Pancreas (tissue), 10 donors: ENCODE measurements at places on chromosomes 4 and X. TPM values are rescaled to one million over a fixed set of nuclear protein-coding genes. Genes with fewer than 3 reads are reported as not detected.

GRCh38 chr4:169117591-169118081 is 107.6 kb upstream of the CBR4 start:
- no peaks in the 10 kb centered on the region for H3K36me3 ChIP-seq
- DNase-seq = no peak
- H3K4me1 ChIP-seq = peaks cover 28% of the 10 kb centered on the region
- H3K4me3 ChIP-seq = no peak overlapping the region
- no peaks in the 10 kb centered on the region for H3K27me3 ChIP-seq

DNA sequence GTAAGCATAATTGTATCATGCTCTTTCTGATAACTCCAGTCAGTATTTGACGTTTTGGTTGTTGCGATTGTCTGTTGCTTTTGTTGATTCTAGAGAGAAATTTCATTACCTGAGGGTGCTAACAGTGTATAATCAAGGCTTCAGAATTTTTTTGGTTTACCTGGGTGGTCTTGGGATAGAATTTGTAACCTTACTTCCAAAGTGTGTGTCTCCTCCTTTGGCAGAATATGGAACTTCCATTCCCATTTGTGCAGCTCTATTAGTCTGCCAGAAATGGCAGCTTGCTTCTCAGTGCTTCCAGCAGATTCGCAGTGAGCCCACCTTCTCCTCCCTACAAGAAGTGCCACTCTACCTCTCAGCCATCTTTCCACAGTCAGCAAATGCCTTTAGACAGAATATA is 5.3 kb downstream of the COPS4 start:
- no peaks in the 10 kb centered on the region for H3K36me3 ChIP-seq
- H3K27me3 ChIP-seq = no peaks in the 10 kb centered on the region
- no peak for DNase-seq
- H3K4me1 ChIP-seq = peaks cover 10% of the 10 kb centered on the region

DNA sequence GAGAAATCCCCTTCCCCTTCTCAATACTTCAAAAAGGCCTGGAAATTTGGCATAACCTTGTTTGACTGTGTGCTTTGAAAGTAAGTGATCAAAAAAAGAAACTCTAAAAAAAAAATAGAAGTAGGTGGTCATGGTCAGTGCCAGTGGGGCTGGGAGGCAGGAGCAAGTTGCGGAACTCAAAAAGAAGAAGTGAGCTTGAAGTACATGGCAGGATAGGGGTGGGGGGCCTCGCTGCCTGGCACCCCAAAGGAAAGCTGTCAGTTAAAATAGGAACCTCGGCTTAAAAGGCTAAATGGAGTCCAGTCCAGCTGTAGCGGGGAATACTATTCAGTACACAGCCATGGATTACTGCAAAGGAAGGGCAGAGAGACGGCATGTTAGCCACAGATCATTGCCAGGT is 12.2 kb upstream of the NKRF start:
- DNase-seq = no peak
- H3K4me3 ChIP-seq = no peak overlapping the region
- no peaks in the 10 kb centered on the region for H3K36me3 ChIP-seq
- H3K27ac ChIP-seq = no peak overlapping the region
- H3K27me3 ChIP-seq = no peaks in the 10 kb centered on the region

DNA sequence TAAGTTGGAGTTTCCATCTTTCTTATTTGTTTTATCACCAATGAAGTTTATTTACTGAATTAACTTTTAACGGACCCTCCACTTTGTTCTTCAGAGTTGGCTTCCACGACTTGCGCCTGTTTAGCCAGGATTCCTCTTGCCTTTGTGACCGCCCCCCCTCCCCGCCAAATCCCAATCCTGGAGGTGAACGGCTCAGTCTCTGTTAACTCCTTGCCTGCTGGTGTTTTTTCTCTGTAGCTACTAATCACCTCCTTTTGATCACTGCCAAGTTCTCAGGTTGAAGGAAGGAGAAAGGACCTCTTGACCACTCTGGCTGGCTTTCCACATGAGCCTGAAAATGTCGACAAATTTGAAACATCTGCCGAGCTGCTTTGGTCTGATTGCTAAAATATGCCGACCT is 46.8 kb upstream of the BCOR start:
- H3K4me3 ChIP-seq = no peak overlapping the region
- no peak overlapping the region for H3K27ac ChIP-seq
- DNase-seq = no peak
- H3K4me1 ChIP-seq = peaks cover 5% of the 10 kb centered on the region
- no peaks in the 10 kb centered on the region for H3K36me3 ChIP-seq

DNA sequence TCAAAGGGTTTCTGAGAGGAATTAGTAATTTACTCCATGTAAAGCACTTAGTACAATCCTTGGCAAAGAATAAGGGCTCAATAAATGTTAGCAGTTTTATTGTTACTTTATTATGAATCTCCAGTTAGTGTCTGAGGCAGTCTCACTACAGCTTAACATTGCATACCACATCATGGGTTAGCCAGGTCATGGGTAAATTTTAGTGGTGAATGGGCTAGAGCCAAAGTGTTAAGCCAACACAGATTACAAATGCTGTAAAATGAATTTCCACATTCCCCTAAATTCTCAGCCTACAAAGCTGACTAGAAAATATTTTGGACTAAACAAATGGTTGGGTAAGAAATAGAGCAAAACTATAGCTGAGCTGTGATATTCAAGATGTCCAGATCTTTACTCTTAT is 72.4 kb downstream of the NRK start:
- H3K4me1 ChIP-seq = no peaks in the 10 kb centered on the region
- no peak for DNase-seq
- no peak overlapping the region for H3K27ac ChIP-seq
- H3K36me3 ChIP-seq = no peaks in the 10 kb centered on the region
- no peak overlapping the region for H3K4me3 ChIP-seq

C4orf36 gene
- total RNA-seq = 0.66 TPM

DNA sequence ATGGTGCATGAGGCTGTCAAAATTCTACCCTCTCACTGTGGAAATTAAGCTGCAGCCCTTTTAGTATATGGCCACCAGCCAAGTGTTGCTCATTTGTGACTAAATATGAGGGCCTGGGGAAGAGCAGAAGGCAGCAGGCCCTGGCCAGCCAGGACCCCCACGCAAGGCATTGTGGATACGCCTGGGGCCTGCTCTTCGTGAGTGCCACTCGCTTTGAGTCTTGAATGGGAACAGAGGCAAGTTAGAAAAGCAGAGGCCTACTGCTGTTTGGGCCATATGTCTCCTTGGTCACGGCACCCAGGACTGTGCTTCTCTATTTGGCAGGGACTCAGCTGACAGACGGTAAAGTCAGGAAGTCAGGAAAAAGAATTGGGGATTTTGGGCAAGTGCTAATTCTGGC is 10.9 kb downstream of the RTL5 start:
- no peak overlapping the region for H3K27ac ChIP-seq
- no peak overlapping the region for H3K4me3 ChIP-seq
- H3K36me3 ChIP-seq = no peaks in the 10 kb centered on the region
- no peaks in the 10 kb centered on the region for H3K27me3 ChIP-seq
- DNase-seq = no peak
- H3K4me1 ChIP-seq = no peaks in the 10 kb centered on the region

GRCh38 chr4:165312506-165312905 is 15.0 kb upstream of the MSMO1 start:
- H3K27ac ChIP-seq = no peak overlapping the region
- H3K27me3 ChIP-seq = no peaks in the 10 kb centered on the region
- H3K4me3 ChIP-seq = no peak overlapping the region

GRCh38 chr4:57424232-57424897 is 314.2 kb upstream of the IGFBP7 start:
- no peak overlapping the region for H3K27ac ChIP-seq
- H3K4me3 ChIP-seq = no peak overlapping the region
- DNase-seq = no peak
- H3K4me1 ChIP-seq = no peaks in the 10 kb centered on the region

GRCh38 chr4:173128199-173128890 is 40.3 kb upstream of the GALNT7 start:
- H3K27me3 ChIP-seq = no peaks in the 10 kb centered on the region
- H3K36me3 ChIP-seq = no peaks in the 10 kb centered on the region
- DNase-seq = no peak
- H3K27ac ChIP-seq = no peak overlapping the region
- no peak overlapping the region for H3K4me3 ChIP-seq

- H3K27ac ChIP-seq = no peak overlapping the region
- H3K27me3 ChIP-seq = no peaks in the 10 kb centered on the region
- no peak overlapping the region for H3K4me3 ChIP-seq
- DNase-seq = no peak
Measured at GRCh38 chr4:80069837-80070731, 2.9 kb downstream of the ANTXR2 start.

DNA sequence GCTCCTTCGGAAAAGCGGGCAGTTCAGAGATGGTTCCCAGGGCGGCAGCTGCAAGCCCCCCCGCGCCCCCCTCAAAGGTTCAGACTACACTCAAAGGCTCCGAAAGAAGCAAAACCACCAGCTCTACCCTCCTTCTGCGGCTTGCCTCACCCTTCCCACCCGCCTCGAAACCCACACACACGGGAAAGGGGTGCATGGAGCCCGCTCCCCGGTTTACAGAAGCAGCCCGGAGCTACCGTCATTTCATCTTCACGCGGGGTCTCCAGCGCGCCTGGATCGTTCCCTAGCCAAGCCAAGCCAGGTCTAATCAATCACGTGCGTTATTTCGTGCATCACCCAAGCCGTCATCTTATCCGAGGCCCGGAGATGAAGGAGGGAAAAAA is 1.2 kb downstream of the NLGN4X start:
- no peak overlapping the region for H3K27ac ChIP-seq
- no peaks in the 10 kb centered on the region for H3K4me1 ChIP-seq
- H3K27me3 ChIP-seq = no peaks in the 10 kb centered on the region
- no peaks in the 10 kb centered on the region for H3K36me3 ChIP-seq
